Cerebellar nuclear complex (tissue), 1 donor: ENCODE measurements at places on chromosomes 4 and X.

- no peak for DNase-seq
Measured at GRCh38 chr4:101066626-101067170, 280.6 kb downstream of the PPP3CA start.

- DNase-seq = no peak
Measured at GRCh38 chr4:76457885-76458284, 22.9 kb downstream of the SHROOM3 start.

DNA sequence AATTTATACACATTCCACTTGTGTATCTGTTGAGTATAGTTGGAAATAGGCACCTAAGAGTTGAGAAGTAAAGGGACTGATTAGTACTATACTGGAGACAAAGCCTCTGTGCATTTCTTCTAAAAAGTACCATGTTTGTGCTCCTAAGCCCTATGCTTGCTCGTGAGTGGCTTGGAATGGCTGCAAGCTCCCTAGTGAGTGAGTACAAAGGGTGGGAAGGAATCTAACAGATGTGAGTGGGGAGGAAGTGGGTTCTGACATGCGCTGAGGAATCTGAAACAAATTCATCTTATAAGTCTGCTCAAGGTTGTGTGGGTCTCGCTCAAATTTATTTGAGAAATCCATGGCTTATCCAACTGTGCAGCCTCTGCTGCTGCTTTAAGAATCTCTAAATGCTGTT is 13.3 kb downstream of the SPCS3 start:
- DNase-seq = no peak

DNA sequence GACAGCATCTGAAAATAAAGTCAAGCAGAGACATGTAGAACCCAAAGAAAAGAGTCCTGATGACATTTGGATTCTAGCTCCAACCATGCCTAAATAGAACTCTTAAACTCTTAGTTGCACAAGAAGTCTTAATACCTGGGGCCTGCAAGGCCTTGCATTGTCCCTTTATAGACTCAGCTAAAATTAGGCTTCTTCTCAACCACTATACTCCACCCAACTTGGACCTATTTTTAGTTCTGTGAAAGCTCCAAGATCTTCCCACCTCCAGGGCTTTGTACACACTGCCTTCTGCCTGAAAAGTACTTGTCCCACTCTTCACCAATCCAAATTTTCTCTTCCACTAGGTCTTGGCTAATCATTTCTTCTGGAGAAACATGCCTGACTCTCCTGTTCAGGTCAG is 36.5 kb downstream of the PLK4 start:
- no peak for DNase-seq

DNA sequence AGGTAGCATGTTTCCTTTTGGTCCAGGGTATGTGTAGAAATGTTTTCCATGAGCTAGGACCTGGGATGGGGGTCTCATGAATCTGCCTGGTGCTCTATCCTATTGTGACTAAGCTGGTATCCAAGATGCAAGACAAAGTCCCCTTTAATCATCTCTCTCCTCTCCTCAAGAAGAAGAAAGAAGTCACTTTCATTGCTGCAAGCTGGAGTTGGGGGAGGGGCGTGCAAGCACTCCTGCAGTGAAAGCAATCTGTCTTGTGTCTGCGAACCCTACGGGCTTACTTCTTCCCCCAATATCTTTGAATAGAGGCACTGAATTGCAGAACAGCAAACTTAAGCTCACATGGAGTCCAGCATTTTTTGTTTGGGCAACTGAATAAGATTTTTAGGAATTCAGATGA is 27.2 kb upstream of the GRPR start:
- DNase-seq = no peak

GRCh38 chrX:136619899-136620505 is 28.0 kb upstream of the CD40LG start:
- DNase-seq = no peak

GRCh38 chr4:141647966-141648365 is 11.6 kb downstream of the IL15 start:
- DNase-seq = no peak

GRCh38 chrX:150150076-150150779 is 211.9 kb upstream of the EOLA2 start:
- no peak for DNase-seq

DNA sequence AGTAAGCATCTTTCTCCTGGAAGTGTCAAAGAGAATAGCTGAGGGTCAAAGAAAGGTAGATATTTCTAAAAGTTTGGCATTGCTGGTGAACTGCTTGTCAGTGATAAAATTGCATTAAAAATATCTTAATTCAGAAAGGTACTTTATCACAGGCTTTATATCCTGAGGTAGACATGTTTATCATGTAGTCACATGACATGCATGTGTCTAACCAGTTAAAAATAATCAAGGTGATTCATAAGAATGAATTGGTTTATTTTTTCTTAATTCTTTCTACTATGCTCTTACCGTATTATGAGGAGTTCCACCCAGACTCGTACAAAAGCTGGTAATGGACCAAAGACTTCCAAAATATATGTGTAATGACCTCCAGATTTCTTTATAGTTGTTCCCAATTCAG is 6.1 kb downstream of the SLC7A11 start:
- DNase-seq = no peak

DNA sequence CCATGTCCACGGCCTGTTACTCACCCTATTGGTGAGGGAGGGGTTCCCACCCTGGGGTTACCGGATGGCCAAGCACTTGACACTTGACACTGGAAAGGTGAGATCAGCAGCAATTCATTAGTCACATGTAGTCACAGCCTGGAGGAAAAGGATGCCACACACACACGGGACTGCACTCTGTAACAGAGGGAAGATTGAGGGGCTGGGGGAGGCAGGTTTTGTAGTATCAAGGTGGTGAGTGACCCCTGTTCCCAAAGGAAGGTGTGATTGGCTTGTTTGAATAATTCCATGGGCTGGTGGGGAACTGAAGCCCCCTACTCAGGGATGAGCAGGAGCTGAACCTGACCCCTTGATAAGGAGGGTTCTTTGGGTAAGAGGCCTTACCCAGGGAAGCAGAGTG is 96.0 kb upstream of the HELT start:
- DNase-seq = no peak

GRCh38 chr4:45036677-45037076 is 310.3 kb upstream of the GNPDA2 start:
- no peak for DNase-seq

- no peak for DNase-seq
Measured at GRCh38 chrX:48514126-48514806, 5.5 kb downstream of the PORCN start.

- DNase-seq = no peak
Measured at GRCh38 chrX:86711531-86712180, 563.4 kb downstream of the DACH2 start.

GRCh38 chr4:170374770-170375169 is 285.0 kb upstream of the AADAT start:
- DNase-seq = no peak

DNA sequence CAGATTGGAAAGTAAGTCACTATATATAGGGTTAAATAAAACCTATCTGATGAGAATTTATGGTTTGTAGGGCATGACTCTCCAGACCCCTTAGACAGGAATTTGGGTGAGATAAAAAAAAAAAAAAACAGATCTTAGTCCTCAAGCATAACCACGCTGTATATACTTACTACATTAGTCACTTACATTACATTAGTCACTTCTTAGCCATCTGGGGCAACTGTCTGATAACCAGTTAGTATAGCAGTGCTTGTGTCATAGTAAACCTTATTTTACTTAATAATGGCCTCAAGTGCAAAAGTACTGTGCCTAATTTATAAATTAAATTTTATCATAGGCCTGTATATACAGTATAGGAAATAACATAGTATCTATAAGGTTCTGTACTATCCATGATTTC is 60.2 kb upstream of the RPS6KA6 start:
- no peak for DNase-seq

DNA sequence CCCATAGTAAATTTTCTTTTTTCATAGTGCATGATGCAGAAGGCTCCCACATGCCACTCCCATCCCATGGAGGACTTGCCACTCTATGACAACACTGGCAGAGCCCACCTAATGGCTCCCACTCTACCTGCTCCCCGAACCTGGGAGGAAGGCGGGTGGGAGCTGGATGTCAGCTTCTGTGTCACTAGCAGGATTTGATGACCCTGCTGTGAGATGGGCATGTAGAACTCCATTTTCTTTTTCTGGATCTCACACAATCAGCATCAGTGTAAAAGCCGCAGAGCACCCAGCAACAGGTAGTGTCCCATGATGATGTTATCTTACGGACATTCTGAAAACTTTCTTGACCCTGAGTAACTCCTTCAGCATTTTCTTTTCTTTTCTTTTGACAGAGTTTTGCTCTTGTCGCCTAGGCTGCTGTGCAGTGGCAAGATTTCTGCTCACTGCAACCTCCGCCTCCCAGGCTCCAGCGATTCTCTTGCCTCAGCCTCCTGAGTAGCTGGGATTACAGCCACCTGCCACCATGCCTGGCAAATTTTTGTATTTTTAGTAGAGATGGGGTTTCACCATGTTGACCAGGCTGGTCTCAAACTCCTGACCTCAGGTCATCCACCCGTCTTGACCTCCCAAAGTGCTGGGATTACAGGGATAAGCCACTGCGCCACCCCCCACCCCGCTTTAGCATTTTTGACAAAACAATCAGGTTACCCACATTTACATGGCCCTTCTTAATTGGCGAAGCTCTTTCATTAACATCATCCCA is 15.0 kb upstream of the ADH1A start:
- DNase-seq = no peak

DNA sequence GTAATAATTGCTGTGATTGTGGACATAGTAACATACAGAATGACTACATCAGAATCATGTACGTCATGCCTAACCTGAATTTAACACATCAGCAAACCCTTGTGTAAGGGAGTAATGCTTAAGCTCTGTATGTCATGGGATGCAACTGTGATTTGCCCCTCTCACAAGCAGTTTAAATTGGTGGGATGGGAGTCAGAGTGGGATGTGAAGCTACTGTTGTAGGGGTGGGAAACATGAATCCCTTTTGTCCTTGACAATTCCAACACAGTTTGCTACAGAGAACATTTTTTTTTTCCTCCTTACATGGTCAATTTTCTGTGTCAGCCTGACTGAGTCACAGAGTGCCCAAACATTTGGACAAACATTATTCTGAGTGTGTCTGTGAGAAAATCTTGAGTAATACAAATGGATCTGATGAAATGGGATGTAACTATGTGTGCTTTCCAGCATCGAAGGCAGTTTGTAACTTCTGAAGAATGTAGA is 392.8 kb downstream of the GPM6A start:
- no peak for DNase-seq

- no peak for DNase-seq
Measured at GRCh38 chr4:79935274-79935673, 137.8 kb downstream of the ANTXR2 start.

DNA sequence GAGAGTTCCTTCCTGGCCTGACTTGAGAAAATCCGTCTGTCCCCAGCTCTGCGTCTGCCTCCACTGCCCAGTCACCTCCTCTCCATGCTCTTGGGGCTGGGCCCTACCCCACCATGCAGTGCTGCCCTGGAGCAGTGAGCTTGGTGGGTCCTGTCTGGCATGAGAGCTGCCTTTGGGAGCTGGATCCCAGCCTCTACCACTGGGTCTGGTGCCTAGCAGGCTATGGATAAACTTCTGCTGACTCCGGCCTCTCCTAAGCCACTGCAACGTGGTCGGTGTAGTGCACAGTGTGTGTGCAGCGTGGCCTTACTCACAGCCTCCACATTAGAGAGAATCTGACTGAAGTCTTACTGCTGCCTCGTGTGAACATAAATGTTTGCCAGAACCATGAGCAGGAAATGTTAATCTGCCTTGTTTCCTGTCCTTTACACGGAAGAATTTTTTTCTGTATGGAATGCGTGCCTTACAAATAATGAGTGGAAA is 47.6 kb downstream of the HTT start:
- no peak for DNase-seq

- no peak for DNase-seq
Measured at GRCh38 chrX:56744996-56745395, 16.0 kb downstream of the NBDY start.

DNA sequence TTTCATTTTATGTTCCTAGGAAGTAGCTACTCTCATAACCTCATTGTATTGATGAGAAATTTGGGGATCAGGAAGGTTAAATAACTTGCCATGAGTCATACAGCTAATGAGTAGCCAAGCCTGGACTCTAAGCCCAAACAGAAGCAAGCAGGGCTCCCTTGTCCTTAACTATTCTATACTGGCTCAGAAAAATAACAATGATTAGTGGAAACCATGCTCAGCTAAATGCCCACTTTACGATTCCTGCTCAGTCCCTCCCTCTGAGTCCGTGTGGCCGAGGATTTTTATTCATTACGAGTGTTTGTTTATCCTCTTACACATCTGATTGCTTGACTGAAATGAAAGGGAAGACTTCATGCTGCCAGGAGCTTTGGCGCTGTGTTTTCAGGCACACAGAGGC is 100.9 kb downstream of the SLC34A2 start:
- no peak for DNase-seq

DNA sequence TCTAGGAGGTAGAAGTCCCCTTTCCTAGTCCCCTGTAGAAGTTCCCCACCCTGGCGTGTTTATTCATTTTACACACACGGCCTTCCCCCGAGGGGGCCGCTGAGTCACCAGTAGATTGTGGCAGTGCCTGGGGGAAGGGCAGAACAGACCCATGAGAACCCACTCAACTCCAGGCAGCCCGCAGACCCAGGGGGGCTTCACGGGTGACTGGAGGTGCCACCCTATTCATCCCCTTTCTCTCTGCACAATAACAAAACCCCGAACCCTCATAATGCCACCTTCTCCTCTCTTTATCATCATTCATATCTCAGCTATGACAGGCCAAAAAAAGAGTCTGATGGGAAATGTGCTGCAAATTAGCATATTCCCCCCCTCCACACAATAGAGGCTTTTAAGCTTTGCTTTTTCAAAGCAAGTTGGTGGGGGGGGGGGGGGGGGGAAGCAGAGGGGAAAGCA is 20.4 kb upstream of the GPM6B start:
- no peak for DNase-seq

- DNase-seq = no peak
Measured at GRCh38 chr4:24568425-24568824, 15.9 kb downstream of the DHX15 start.

DNA sequence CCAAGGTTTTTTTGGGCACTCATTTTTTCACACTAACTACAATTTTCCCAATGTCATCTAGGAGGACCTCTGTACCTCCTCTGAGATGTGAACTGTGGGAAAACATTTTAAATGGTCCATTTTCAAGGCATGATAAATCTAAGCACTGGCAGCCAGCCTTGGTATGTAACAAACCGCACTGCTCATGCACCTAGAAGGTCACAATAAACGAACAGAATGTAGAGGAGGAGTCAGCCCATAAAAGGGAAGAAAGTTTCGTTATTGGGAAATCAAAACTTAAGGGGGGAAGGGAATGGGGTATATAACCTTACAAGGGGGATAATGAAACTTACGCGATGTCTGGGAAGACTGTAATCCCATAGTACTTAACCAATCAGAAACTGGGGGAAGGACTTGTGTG is 16.4 kb downstream of the COX18 start:
- no peak for DNase-seq

GRCh38 chrX:22803353-22803752 is 196.4 kb upstream of the DDX53 start:
- DNase-seq = no peak
